ENCODE measurements at places on chromosomes 2 and 18.
A peak's percentile ranks its signal among the peaks of the same experiment; 100 is the strongest.

GRCh38 chr2:218003981-218004419 is 1.2 kb upstream of the TNS1 start:
- DNase-seq, result peak; percentile 25

- DNase-seq, result no peak
These were observed 342.5 kb upstream of the CRIM1 start for GRCh38 chr2:36013064-36013463.

DNA sequence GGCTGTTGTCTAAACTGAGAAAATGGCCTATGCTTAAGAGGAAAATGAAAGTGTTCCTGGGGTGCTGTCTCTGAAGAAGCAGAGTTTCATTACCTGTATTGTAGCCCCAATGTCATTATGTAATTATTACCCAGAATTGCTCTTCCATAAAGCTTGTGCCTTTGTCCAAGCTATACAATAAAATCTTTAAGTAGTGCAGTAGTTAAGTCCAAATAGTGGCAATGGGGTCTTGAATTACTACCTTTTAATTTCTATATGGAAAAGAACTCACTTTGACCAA is 13.8 kb upstream of the ALLC start:
- no peak for DNase-seq

- DNase-seq, result no peak
These were observed 72.9 kb downstream of the ZBTB7C start for GRCh38 chr18:48336332-48336731.

DNA sequence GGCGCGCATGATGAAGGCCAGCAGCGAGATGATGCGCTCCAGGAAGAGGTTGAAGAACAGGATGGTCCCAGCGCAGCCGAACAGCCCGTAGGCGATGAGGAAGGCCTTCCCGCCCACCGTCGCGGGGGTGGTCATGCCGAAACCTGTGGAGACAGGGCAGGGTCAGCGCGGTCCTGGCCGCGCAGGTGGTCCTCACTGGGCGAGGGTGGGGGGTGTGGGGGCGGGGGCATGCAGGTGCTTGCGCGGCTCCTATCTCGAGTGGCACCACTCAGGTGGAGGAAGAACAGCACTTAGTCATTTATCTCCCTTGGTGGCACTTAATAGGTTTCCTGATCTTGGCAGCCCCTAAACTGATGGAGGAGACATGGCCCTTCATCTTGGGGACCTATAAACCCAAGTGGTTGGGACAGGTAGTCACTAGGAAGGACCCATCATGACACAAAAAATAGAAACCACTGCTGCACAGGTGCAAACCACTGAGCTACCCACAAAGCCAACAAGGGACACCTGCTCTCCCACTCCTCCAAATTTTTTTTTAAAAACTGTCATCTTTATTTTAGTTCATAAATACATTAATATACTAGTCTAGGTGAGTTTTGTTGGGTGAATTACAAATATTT is 118.8 kb downstream of the MSH2 start:
- DNase-seq, result no peak

- DNase-seq, result no peak
These were observed 30.6 kb upstream of the PXDN start for GRCh38 chr2:1774929-1775328.

DNA sequence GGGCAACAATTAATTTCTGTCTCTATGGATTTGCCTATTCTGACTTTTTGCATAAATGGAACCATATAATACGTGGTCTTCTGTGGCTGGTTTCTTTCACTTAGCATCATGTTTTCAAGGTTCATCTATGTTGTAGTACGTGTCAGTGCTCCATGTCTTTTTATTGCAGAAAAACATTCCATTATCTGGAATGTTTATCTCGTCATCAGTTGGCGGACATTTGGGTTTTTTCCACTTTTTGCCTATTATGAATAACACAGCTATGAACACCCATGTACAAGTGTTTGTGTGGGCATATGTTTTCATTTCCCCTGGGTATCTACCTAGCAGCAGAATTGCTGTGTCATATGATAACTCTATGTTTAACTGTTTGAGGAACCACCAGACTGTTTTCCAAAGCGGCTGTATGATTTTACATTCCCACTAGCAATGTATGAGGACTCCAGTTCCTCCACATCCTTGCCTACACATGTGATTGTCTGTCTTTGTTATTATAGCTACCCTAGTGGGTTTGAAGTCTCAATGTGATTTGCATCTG is 49.9 kb downstream of the MYO7B start:
- DNase-seq, result no peak

DNA sequence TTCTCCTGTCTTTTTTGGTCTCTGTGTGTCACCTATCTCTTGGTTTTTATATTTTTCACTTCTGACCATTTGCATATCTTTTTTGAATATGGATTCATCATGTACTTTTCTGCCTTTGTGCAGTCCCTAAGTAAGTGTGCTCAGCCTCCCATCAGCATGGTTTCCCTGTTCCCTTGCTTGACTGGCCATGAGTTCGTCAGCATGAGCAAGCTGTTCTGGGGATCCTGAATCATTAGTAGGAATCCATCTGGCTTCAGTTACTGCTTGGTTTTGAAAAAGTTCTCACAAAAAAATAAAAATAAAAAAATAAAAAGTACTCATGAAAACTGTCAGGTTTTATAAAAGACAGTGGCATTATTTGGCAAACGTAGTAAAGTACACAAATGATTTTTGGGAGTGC is 144.1 kb downstream of the NCOA1 start:
- no peak for DNase-seq

DNA sequence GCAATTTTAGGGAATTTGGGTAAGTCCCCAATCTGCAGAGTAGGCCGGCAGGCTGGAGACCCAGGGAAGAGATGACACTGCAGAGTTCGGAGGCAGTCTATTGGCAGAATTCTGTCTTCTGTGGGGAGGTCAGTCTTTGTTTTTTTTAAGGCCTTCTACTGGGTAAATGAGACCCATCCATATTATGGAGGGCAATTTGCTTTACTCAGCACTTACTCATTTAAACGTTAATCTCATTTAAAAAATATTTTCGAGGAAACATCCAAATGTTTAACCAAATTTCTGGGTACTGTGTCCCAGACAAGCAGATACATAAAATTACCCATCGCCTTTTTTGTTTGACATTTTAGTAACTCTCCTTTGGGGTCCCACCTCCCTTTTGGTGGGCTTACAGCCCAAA is 139.5 kb downstream of the IRS1 start:
- DNase-seq, result no peak

DNA sequence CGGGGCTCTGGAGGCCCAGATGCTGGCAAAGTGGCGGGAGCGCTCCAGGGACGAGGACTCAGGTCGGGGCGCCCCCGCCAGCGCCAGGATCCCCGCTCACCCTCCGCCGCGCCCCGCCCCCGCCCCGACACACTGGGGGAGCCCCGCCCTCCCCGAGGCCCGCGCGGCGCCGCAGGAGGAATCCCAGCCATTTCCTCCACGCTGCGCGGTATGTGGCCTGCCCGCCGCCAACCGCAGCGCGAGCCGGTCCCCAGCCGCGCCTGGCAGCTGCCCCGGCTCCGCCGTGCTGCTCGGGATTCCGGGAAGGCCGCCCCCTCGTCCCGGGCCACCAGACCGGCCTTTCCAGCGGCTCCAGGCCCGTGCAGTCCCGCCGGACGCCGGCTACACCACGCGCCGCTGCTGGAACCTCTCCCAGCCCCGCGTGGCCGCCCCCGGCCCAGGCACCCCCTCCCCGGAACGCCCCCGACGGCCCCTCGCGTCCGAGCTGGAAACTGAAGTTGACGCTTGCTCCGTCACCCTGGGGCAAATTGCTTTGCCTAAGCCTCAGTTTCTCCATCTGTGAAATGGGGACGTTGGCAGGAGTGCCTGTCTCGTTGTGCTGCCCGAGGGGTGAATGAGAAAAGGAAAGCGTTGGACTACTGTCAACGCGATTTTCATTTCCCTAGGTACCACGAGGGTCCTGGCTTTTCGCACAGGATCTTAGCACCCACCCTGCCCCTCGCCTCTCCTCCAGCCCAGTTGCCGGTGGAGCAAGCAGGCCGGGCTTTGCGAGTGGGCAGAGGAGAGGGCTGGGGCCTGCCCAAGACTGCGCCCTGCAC is 53.6 kb downstream of the PKDCC start:
- DNase-seq, result peak; percentile 43

DNA sequence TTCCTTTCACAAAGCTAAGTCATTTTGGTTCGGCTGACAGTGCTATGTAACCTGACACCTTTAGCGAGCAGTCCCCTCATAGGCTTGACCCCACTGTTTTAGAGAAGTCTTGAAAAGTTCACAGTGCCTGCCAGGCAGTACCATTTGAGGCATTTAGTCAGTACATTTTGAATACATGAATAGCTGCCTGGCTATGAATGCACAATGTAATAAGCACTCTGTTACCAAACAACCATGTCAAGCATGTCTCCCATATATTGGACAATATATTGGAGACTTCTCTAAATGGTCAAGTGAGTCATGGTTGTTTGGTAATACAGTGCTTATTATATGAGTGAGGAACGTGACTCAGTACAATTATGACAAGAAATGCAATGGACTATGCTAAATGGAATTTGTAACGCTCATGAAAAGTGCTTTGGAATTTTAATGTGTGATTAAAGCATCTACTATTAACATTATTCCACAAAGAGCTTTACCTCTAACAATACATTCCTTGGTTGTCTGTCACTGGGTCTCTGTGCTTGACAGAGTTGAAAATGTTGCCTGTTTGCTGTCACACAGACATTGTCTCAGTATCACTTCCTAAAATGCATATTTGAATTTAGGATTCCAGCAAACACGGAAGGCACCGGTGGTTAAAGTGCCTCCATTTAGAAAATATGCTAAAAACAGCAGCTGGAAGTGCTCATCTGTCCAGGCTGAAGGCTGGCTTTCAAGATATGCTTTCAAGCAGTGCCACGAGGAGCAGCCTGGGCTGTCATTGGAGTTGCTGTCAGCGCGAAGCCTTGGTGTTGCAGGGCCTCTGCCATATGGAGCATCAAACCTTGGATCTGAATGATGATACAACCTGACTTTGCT is 458.6 kb downstream of the FBXO15 start:
- DNase-seq, result peak; percentile 42

GRCh38 chr18:8828798-8829197 is 123.4 kb downstream of the MTCL1 start:
- DNase-seq, result no peak

DNA sequence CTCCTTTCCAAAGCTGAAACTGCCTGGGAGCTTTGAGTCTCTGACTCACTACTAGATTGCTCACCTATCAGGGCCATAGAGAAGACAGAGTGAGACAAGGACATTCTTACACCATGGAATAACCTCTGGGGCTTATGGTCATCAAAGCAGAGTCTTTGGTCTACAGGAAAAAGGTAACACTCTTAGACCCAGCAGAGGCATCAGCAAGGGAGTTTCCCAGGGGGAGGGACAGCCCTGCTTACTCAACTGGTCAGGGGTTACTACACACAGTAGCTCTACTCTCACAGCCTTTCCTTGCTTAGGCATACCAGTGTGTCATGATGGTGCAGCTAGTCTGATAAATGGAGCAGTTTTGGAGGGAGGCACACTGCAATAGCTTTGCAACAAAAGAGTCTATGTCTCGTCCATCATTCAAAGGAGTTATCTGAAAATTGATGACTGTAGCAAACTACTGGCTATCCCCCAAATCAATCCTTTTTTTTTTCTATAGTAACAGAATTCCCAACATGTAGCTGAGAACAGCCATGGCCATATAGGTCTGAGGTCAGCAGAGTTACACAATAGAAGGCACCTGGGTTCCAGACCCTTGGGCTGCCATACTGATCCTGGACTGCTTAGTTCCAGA is 22.4 kb upstream of the CD28 start:
- peak; percentile 79 for DNase-seq

DNA sequence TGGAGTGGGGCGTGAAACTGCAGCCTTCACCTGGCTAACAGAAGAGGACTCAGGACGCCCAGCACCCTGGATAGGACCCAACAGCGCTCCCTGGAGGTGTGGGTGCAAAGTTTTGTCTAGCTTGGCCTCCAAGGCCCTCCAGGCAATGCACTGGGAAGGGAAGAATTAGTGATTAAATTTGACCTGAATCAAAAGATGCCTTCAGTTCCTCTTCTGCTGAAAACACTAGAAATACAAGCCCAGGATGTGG is 779 bp upstream of the TRIB2 start:
- DNase-seq, result peak; percentile 61

- DNase-seq, result no peak
These were observed 82.1 kb upstream of the TANK start for GRCh38 chr2:161078211-161078539.

- DNase-seq, result no peak
These were observed at the start of gene SULT1C3 for GRCh38 chr2:108239786-108240185. TSS of gene SULT1C3 (plus strand) at chr2:108239968. CDS start at chr2:108247195, 7,227 bp downstream.

GRCh38 chr2:38997781-38998180 is 108.1 kb downstream of the ARHGEF33 start:
- peak; percentile 68 for DNase-seq

DNA sequence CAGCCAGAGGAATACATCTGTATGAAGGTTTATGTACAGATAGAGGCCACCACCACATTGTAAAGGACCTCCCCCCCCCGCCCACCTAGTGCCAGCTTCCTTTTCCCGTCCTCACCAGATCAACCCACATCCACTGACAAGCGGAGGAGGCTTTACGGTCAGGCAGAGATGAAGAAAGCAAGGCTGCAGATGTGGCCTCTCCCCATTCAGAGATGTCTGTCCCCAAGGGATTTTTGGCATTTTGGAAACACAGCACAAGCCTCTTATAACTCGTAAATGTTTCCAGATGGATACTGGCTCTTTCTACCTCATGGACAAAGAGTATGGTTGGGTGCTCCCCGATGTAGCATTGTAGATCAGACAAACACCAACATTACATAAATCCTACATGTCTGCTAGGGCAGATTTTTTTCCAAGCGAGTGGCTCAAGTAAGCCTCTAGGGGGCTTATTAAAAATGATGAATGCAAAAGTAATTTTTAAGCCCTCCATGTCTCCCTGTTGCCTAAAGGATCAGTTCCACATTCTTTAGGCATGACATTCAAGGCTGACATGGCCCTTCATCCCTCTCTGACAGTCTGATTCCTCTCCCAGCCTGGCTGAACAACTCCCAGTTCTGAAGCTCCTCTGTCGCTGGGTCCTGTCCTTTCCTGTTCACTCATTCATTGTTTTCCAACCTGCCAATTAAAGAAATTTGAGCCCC is 11.7 kb downstream of the VIT start:
- no peak for DNase-seq

- DNase-seq, result no peak
These were observed 126.9 kb downstream of the PRKRA start for GRCh38 chr2:178324077-178324476.

DNA sequence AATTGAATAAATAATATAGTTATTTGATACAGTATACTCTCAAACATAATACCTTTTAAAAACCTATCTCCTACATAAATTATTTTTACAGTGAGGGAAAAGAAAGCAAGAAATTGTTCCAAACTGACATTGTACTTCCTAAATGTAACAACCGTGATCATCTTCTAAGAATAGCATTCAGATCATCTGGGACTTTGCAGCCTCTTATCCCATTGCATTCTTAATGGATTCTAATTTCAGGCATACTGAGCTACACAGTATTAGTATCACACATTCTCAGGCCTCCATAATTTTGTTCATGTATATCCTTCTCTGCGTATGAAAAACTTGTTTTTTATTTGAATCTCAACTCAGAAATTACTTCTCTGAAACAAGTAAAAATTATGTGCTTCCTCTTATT is 1134.7 kb upstream of the CDH2 start:
- DNase-seq, result no peak

- no peak for DNase-seq
These were observed 48.5 kb downstream of the CDK15 start for GRCh38 chr2:201854841-201855240.
